ENCODE measurements at places on chromosomes 12 and 14. TPM values are rescaled to one million over a fixed set of nuclear protein-coding genes. Genes with fewer than 3 reads are reported as not detected.

Gene AQP6
- total RNA-seq: not detected

Gene MDP1
- 8.3 TPM for total RNA-seq

Gene TAS2R7
- total RNA-seq: not detected

Gene SLC6A12
- total RNA-seq: 1.4 TPM

Gene KRT71
- total RNA-seq: not detected

Gene HNF1A
- total RNA-seq: not detected

Gene CBLN3
- total RNA-seq: 0.24 TPM

Gene CHGA
- 6.2 TPM for total RNA-seq

Gene VRTN
- not detected for total RNA-seq

Gene SERPINA3
- total RNA-seq: 196 TPM

Gene MYF5
- total RNA-seq: not detected

Gene WNT1
- total RNA-seq: not detected

Gene AHNAK2
- 13.3 TPM for total RNA-seq

Gene OR6C76
- not detected for total RNA-seq

Gene DDN
- total RNA-seq: 0.03 TPM

Gene SERPINA10
- not detected for total RNA-seq

Gene AKAP6
- 2.6 TPM for total RNA-seq

Gene TMEM253
- total RNA-seq: not detected

Gene KERA
- total RNA-seq: not detected

Gene PMCH
- not detected for total RNA-seq

Gene MYH6
- total RNA-seq: not detected

Gene NEUROD4
- total RNA-seq: not detected

Gene ACOT6
- total RNA-seq: not detected

Gene GARIN6
- total RNA-seq: not detected

Gene NR4A1
- 35.4 TPM for total RNA-seq

Gene MYG1
- total RNA-seq: 59.4 TPM

Gene ARHGDIB
- total RNA-seq: 0.63 TPM

Gene ZNF84
- 27.2 TPM for total RNA-seq

Gene EID3
- 3.0 TPM for total RNA-seq

Gene A2ML1
- total RNA-seq: 0.32 TPM

Gene NRXN3
- total RNA-seq: 0.03 TPM

Gene KCNMB4
- total RNA-seq: 0.32 TPM

Gene MYO1A
- total RNA-seq: not detected

Gene BEGAIN
- 10.0 TPM for total RNA-seq

Gene BCAT1
- total RNA-seq: 0.27 TPM
